ENCODE measurements at places on chromosomes 16 and 17.

DNA sequence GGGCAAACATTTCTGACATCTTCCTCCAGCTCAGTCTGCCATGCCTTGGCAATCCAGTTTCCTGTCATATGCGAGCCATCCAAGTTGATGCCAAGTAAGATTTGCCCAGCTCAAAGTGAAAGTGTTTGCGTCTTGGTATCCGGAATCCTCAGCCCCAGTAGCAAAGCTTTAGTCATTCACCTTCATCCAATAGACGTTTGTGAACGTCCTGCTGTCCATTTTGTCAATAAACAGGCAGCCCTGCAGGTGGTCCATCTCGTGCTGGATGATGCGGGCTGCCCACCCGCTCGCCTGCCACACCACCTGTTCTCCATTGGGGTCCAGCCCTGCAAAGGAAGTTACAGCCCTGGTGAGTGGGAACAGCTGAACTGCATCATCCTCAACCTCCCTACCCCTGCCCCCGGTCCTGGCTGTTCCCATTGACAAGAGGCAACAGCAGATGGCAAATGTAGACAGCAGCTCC lies 1.5 kb downstream of the PDF start:
- DNase-seq: no peak

- DNase-seq: no peak
Observed at GRCh38 chr17:44636562-44636961, 19.7 kb upstream of the MEIOC start.

GRCh38 chr17:76716839-76717215 lies 6.1 kb upstream of the MXRA7 start:
- no peak for DNase-seq

GRCh38 chr16:14415291-14415690 lies 214.8 kb downstream of the PARN start:
- DNase-seq: no peak
